Left ventricle myocardium inferior (tissue), 1 donor: ENCODE measurements at places on chromosomes 5 and 9.
A peak's percentile ranks its signal among the peaks of the same experiment; 100 is the strongest.

DNA sequence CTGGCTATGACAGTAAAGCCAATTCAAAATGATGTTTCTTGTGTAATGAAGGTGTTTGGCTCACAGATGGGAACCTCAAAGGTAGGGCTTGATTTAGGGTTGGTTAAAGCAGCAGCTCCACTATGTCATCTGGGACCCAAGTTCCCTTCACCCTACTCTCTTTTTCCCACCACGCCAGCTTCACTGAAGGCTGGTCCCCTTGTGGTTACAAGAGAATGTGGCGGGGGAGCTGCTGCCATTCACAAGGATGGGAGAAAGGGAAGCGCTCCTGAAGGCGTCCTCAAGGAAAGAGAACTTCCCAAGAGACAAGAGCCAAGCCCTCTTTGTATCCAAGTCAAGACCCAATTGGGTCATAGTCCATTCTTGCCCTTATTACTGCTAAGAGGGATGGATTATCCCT lies 72.7 kb downstream of the NTRK2 start:
- no peak overlapping the region for H3K4me3 ChIP-seq
- H3K27ac ChIP-seq = no peak overlapping the region
- peaks cover 14% of the 10 kb centered on the region for H3K27me3 ChIP-seq

DNA sequence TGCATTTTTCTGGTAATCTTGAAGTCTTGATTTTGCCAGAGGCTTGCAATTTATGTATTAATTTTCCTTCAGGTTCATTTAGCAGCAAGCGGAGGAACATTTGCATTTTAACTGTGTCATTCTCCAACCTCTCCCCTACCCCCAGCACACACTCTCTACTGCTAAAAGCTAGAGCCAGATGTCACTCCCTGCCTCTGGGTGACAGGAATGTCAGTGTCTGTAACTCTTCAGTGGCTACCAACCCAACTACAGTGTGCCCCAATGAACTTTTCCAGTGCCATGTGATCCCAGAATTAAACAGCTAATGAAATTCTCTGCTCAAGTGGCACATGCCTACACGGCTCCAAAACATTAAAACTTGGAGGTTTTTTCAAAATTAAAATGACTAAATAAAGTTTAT lies 260.3 kb downstream of the GOLPH3 start:
- H3K27me3 ChIP-seq = no peaks in the 10 kb centered on the region
- no peak for DNase-seq
- no peak overlapping the region for H3K4me3 ChIP-seq
- no peak overlapping the region for H3K27ac ChIP-seq
- peaks cover 49% of the 10 kb centered on the region for H3K4me1 ChIP-seq
- H3K36me3 ChIP-seq = no peaks in the 10 kb centered on the region

DNA sequence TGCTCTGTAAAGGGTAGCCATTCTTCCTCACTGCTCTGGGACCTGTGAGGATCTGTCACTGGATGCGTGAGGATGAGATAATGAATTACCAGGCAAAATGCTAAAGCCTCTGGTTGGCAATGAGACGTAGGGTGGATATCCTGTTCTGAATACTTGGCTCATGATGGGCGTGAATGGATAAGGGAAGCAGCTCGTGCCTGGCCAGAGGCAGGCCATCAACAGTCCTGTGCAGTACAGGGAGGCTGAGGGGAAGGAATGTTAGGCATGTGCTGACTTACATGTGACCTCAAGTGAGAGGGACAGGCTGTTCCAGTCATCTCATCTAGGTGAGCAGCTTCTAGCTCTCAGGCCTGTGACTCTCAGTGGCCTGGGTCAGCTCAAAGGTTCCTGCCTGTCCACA lies 172.8 kb downstream of the CARTPT start:
- peak overlapping the region; percentile 87 for H3K27ac ChIP-seq
- H3K4me1 ChIP-seq = peaks cover 13% of the 10 kb centered on the region
- no peaks in the 10 kb centered on the region for H3K36me3 ChIP-seq
- H3K4me3 ChIP-seq = no peak overlapping the region
- H3K27me3 ChIP-seq = no peaks in the 10 kb centered on the region
- peak; percentile 55 for DNase-seq

- no peak for DNase-seq
- H3K27me3 ChIP-seq = no peaks in the 10 kb centered on the region
- H3K4me1 ChIP-seq = peaks cover 57% of the 10 kb centered on the region
- H3K4me3 ChIP-seq = no peak overlapping the region
- no peak overlapping the region for H3K27ac ChIP-seq
- peaks cover 5% of the 10 kb centered on the region for H3K36me3 ChIP-seq
These were observed 45.9 kb downstream of the PSMB7 start for GRCh38 chr9:124369231-124369797.

- no peak overlapping the region for H3K27ac ChIP-seq
- no peak overlapping the region for H3K4me3 ChIP-seq
- no peak for DNase-seq
- no peaks in the 10 kb centered on the region for H3K36me3 ChIP-seq
- H3K4me1 ChIP-seq = peaks cover 9% of the 10 kb centered on the region
These were observed 54.4 kb upstream of the JMY start for GRCh38 chr5:79181419-79182022.

DNA sequence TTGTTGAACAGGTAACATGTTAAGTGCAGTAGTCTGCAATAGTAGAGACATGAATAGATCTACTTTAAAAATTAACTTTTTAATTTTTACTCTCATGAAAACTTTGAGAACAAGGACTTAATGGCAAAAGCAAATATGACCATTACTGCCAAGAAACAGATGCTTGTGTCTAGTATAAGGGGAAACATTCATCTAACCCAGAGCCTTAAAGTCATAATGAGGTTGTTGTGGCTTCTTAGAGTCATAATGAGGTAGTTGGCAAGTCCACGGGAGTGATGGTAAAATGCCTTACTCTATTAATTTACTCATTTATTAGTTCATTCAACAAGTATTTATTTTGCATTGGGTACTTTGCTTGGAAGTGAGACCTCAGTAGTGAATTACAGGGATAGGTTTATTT lies 71.5 kb downstream of the JAKMIP2 start:
- H3K27me3 ChIP-seq = peaks cover 6% of the 10 kb centered on the region
- no peaks in the 10 kb centered on the region for H3K36me3 ChIP-seq
- no peak overlapping the region for H3K4me3 ChIP-seq
- H3K27ac ChIP-seq = no peak overlapping the region

DNA sequence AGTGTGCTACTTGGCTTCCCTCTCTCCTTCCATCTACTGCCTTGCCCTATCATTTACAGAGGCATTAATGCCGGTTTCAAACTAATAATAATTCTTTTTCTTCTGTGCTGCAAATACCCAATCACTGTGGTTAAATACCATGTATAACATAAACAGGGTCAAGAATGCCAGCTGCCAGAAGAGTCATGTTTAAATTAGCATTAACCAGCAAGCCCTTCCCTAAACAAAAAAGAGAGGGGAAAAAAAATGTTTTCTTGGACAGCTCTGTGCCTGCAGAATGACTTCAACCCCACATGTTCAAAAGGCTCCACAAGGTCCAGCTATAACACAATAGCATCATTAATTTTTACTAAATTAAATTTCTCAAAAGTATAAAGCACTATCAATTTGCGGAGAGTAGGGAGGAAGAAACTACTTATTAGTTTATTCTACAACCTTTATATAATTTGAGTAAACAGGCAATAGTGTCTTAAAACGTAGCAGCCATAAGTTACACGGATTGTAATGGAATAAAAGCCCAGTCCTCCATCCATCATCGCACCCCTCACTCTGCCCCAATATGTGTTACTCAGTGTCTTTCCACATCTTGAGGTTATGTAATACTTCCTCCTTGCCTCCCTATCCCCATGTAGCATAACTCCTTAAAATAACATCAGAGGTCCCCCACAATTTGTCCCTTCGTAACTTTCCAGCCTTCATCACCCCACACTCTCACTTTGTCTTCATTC lies 3.9 kb downstream of the LPAR1 start:
- no peaks in the 10 kb centered on the region for H3K36me3 ChIP-seq
- DNase-seq = no peak
- peaks cover 20% of the 10 kb centered on the region for H3K4me1 ChIP-seq
- H3K27ac ChIP-seq = peak overlapping the region; percentile 82
- peaks cover 74% of the 10 kb centered on the region for H3K27me3 ChIP-seq

DNA sequence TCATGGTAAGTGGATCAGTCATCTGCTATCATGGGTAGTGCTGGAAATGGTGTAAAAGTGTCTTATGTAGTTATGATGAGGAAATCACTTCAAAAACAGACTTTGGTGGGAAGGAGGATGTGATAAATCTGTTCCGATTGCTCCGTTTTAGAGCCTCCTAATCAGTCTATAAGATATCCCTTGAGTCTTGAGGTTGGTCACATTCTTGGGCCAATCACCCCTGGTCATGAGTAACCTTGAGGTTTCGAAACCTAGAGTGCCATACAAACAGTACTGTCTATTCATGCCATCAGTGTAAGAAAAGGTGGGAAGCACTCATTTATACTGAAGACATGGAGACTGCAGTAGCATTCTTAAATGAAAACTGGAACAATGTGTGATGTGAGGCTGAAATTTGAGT lies 45.8 kb downstream of the LRRTM2 start:
- H3K4me1 ChIP-seq = peaks cover 57% of the 10 kb centered on the region
- H3K27me3 ChIP-seq = no peaks in the 10 kb centered on the region
- no peak for DNase-seq
- peaks cover 46% of the 10 kb centered on the region for H3K36me3 ChIP-seq
- no peak overlapping the region for H3K4me3 ChIP-seq

- DNase-seq = peak; percentile 7
- no peak overlapping the region for H3K4me3 ChIP-seq
- peaks cover 52% of the 10 kb centered on the region for H3K36me3 ChIP-seq
- peaks cover 9% of the 10 kb centered on the region for H3K4me1 ChIP-seq
- no peak overlapping the region for H3K27ac ChIP-seq
These were observed 100.1 kb downstream of the PHF2 start for GRCh38 chr9:93676310-93677047.

DNA sequence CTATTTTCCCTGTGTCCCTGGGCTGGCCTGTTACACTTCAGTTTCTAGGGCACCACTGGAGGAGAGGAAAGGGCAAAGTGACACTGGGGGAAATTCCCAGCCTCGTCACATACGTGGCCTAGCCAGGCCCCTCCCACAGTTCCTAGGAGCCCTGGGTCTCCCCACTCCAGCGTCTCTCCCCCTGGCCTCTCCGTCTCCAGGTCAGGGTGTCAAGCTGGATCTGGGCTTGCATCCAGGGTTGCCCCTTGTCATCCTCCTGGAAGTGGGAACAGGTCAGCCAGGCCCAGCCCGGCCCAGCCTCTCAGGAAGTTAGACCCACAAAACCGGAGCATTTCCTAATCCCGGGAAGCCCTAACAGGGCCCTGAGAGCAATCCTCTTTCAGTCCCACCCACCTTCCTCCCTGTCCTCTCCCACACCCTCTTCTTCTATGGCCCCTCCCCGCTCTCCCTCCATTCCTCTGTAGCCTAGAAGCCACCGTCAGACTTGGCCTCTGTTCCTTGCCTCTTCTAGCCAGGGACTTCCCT lies 4.7 kb upstream of the TNIP1 start:
- H3K4me1 ChIP-seq = peaks cover 67% of the 10 kb centered on the region
- peak overlapping the region; percentile 79 for H3K27ac ChIP-seq
- H3K4me3 ChIP-seq = no peak overlapping the region
- H3K27me3 ChIP-seq = no peaks in the 10 kb centered on the region

GRCh38 chr9:89739511-89739910 lies 134.7 kb downstream of the GADD45G start:
- no peaks in the 10 kb centered on the region for H3K36me3 ChIP-seq
- H3K27me3 ChIP-seq = no peaks in the 10 kb centered on the region
- no peak overlapping the region for H3K4me3 ChIP-seq
- H3K27ac ChIP-seq = no peak overlapping the region
- DNase-seq = no peak

DNA sequence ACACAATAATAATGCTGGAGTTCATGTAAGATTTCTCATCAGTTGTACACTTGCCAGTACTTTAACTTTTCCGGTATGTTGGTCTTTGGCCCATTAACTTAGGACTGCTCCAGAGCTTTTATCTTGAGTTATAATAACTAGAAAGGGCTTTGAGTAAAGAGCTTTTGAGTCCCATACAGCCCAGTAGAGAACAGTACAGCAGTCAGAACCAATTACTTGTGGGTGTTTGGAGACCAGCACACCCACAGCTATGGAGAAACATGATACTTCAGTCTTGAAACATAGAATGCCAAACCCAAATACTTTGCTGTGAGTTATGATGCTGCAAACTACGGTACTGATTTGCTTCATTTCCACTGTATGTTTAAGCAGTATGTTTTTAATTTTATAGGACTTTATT lies 374.3 kb downstream of the CCDC171 start:
- no peaks in the 10 kb centered on the region for H3K4me1 ChIP-seq
- H3K36me3 ChIP-seq = no peaks in the 10 kb centered on the region
- H3K4me3 ChIP-seq = no peak overlapping the region
- no peaks in the 10 kb centered on the region for H3K27me3 ChIP-seq
- DNase-seq = no peak

DNA sequence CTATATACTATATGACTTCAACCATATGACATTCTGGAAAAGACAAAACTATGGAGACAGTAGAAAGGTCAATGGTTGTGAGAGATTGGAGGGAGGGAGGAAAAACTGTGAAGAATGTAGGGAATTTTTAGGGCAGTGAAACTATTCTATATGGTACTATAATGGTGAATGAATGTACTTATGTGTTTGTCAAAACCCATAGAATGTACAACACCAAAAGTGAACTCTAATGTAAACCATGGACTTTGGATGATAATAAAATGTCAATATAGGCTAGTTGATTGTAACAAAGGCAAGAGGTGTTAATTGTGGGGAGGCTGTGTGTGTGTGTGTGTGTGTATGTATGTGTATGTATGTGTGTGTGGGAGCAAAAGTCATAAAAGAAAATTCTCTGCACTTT lies 10.8 kb upstream of the STOM start:
- H3K36me3 ChIP-seq = no peaks in the 10 kb centered on the region
- no peak overlapping the region for H3K27ac ChIP-seq
- H3K4me3 ChIP-seq = no peak overlapping the region
- peaks cover 3% of the 10 kb centered on the region for H3K4me1 ChIP-seq

GRCh38 chr5:23675456-23675855 lies 168.0 kb downstream of the PRDM9 start:
- H3K4me1 ChIP-seq = no peaks in the 10 kb centered on the region
- H3K4me3 ChIP-seq = no peak overlapping the region
- no peaks in the 10 kb centered on the region for H3K27me3 ChIP-seq
- H3K36me3 ChIP-seq = no peaks in the 10 kb centered on the region

DNA sequence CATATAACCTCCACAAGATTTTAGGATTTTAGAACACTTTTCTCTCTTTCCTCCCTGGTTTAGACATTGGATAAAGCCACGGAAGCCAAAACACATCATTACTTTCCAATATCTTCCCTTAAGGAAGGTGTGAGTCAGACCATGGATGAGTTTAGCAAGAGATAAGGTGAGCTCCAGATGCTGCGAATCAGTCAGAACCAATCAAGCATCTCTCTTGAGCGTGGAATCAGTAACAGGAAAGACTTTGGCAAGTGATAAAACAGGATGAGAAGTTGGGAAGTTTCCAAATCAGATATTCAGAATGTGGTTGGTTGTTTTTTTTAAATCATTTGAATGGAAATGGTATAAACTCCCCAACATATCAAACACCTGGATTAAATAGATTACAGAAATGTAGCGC lies 397.8 kb downstream of the EFNA5 start:
- no peak overlapping the region for H3K27ac ChIP-seq
- no peaks in the 10 kb centered on the region for H3K36me3 ChIP-seq
- H3K4me1 ChIP-seq = no peaks in the 10 kb centered on the region
- H3K4me3 ChIP-seq = no peak overlapping the region

- no peak overlapping the region for H3K27ac ChIP-seq
- H3K27me3 ChIP-seq = no peaks in the 10 kb centered on the region
- no peak overlapping the region for H3K4me3 ChIP-seq
- no peaks in the 10 kb centered on the region for H3K4me1 ChIP-seq
- peaks cover 30% of the 10 kb centered on the region for H3K36me3 ChIP-seq
These were observed 69.9 kb downstream of the RCL1 start for GRCh38 chr9:4862506-4863250.
